ENCODE measurements at places on chromosomes 3 and 15. TPM values are rescaled to one million over a fixed set of nuclear protein-coding genes. Genes with fewer than 3 reads are reported as not detected.

The EFHB gene
- 0.35 TPM for total RNA-seq

The EBLN2 gene
- total RNA-seq = 1.3 TPM

The HRG gene
- not detected for total RNA-seq

The GPR62 gene
- not detected for total RNA-seq

The ACAN gene
- total RNA-seq = 0.14 TPM

DNA sequence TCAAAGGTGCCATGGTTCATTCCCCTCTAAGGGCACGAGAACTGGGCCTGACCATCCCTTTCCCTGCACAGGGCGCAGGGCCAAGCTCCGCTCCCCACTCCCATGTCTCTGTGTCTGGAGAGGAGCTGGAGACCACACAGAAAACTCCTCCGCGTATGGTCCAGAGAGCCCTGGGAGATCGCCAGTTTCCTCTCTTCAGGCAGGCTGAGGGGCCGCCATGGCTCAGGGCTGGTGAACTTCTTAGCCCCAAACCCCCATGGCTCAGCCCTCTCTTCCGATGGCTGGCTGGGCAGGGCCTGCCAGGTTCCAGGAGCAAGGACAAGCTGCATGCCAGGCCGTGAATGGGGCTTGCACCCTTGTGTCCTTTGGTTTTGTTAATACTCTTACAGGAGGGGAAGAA is 52.9 kb downstream of the EXOG start:
- no peak for DNase-seq

GRCh38 chr3:23113455-23114171 is 89.5 kb upstream of the UBE2E2 start:
- no peak for DNase-seq

- no peak for DNase-seq
Measured at GRCh38 chr3:4776399-4776979, 202.7 kb upstream of the BHLHE40 start.

GRCh38 chr3:188309437-188310269 is 155.7 kb downstream of the LPP start:
- DNase-seq = no peak

DNA sequence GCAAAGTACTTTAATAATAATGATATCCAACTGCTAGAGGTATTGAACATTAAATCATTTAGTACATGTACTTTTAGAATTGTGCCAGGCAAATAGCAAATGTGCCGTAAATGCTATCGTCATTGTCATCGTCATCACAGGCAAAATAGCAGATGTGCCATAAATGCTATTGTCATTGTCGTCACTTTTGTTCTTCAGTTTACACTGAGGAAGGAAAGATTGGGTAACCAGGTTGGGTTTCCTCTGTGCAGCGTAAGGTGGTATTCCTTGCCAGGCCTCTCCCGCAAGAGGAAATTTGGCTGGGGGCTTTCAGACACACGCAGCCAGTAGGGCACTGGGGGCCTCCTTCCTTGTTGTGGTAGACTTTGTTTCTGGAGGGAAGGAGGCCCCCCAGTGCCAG is 26.4 kb downstream of the ABHD17C start:
- no peak for DNase-seq

DNA sequence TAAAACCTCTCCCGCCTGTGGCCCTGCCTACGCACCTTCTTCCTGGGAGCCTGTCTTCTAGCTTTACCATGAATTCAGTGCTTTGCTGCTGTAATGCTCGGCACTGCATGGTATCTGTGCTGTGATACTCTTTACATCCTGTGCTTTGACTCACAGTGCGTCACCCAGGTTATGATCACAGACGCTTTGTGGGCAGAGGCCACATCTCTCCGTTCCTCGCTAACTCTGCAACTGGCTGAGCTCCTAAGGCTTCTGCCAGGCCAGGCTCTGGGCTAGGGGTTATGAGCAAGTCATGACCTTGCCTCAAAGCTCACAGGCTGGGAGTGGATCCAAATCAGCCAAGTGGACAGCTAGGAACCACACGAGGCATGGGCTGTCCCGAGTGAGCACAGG is 23.2 kb downstream of the SPTBN5 start:
- DNase-seq = no peak

DNA sequence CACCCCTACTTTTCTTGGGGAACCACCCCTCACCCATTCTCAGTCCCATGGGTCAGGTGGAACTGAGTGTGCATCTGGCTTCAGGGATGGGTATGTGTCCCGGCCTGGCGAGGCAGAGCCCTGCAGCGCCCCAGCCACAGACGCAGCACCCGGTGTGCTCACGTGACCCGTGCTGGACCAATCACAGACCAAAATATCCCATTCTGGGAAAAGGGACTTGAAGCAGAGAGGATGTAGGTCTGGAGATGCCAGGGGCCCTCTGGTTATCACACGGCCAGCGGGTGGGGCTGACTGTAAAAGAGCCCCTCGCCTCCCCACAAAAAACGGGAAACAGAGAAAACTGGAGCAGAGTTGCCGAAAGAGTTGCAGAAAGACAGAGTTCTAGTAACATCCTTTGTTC is 138.0 kb upstream of the RAD18 start:
- no peak for DNase-seq

DNA sequence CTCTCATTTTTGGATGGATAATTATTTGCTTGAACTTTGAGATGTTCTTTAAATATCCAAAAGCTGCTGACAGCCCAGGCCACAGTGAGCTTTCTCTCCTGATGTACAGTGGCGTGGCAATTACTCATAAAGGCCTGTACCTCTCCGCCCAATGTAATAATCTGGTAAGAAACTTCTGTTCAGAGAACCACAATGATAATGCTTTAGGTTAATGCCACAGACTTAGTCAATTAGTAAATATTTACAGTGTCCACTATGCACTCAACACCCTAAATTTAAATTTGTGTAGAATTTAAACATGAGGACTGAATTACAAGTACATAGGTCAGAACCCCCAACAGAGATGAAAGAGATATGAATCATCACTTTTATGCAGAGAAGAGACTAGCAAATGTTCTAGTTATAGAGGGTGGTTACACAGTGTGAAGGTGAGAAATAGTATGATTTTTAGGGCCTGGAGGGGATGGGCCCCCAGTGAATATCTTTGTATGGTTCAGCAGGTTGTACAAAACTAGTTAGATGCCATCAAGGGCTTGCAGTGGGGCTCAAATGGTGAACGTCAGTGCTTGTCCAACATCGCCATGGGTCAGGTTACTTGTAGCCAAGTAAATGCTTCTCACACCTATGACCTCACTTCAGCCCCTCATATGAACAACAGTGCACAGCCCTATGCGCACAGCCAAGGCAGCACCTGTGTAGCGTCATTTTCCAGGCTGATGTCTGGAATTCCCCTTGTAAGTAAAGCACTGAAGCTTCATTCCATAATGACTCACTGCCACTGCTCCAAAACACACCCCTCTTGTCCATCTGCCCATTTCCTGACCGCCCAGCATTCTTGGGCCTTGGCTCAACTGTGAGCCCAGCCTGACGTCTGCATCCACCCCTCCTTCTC is 13.3 kb downstream of the ABHD2 start:
- peak; percentile 54 for DNase-seq

DNA sequence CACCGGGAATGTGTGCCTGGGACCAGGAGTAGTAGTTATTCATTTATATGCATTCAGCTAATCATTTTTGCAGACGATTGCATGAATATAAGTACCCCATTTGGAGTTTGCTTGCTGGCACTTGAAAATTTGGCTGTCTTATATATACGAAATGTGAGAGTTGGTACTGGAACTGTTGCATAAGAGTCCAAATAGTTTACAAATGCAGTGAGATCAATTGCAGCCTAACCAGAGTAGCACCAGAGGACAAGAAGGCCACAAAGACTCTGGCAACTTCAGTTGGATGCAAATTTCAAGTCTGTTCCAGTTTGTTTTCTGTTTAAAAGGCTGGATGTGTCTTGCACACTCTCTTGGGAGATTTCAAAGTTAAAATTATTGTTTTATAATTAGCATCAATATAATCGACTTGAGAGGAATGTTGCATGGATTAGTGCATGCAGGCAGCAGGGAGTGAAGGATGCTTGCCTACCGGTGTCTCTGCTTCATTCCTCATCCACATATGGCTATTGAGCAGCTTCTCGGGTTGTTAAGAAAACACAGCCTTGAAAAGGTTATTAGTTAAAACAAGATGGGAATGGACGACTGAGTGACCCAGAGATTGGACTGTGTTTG is 213.0 kb downstream of the PTPRG start:
- DNase-seq = no peak

DNA sequence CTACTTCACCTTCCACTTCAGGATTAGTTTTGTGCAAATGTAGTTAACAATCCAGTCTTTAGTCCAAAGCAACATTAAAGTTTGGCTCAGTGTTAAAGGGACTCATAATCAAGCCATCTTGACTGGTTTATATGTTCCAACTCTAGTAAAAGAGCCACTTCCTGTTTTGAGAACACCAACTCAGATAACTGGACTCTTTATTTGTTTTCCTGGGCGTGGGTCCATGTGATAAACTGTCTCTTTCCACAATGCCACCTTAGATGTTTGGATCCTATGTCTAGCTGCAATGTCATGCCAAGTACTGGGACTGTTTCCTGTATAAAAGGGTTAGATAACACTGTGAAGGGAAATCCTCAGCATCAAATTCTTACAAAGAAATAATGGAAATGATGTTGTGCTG is 545.0 kb downstream of the PYDC2 start:
- DNase-seq = no peak

GRCh38 chr15:68578980-68579935 is at the start of gene CORO2B:
Gene CORO2B, plus strand, starts transcription at chr15:68578993. Its CDS starts 270 bp downstream, at chr15:68579263.
- DNase-seq = peak; percentile 42

- DNase-seq = peak; percentile 60
Measured at GRCh38 chr15:90020021-90020735, 19.1 kb downstream of the ZNF710 start.

DNA sequence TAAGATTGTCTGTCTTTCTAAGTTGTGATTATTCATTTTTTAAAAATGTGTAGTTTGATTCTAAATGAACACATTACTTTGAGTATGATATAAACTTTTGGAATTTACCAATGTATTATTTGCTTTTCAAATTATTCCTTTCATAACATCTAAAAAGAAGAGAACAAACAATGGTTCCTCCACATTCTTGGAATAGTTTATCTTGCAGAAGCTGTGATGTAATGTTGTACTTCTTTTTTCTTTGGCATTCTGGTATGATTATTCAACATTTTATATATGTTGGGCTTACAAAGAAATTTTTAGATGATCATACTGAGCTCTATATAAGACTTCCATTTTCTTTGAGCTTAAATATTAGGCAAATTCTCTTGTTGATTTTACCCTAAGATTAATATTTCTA is 419.2 kb downstream of the DIPK2A start:
- no peak for DNase-seq

DNA sequence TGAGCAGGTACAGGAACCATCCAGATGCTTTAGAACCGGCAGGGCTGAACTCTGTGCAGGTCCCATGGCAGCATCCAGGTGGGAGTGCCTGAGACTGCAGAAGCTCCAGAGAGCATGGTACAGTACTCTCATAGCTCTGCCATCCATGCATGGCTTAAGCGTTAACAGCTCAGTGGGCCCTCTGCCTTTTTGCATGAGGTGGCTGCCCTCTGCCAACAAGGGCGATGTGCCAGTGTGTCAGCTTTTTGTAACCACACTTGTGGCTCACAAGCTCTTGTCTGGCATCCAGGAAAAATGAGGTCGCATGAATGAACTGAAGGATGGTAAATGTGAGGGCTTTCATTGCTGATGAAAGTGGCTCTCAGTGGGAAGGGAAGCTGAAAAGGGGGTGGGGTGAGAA is 950.1 kb downstream of the DIPK2A start:
- DNase-seq = no peak

DNA sequence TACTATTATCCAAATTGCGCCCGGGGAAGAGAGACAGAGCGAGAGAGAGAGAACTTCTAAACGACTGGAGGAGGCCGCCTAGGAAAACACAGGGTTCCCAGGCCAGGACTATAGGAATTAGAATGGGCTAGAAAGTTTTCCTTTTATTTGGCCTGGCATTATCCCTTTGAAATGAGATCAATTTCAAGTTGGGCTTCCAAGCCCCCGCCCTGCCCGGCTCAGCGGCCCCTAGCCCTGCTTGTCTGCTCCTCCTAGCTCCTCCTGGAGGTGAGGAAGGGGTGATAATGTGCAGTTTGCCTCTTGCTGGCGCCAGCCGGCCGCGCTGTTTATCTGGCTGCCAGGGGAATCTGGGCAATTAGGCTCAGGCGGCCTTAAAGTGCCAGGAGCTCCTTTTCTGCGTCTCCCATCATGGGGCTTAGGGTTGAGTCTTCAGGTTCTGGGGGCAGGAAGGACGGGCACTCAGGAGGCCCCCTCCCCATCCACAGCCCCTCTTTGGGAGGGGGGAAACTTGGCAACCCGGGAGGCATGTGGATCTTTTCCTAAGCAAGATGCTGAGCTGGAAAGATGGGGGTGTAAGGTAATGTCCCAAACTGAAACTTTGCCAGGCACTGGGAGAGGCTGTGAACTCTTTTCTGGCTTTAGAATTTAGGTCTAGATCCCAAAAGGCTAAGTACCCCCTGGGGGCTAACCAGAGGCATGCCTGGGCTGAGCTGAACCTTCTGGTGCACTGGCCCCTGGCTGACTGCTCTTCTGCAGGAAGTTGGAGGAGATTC is 5.5 kb downstream of the SMAD6 start:
- peak; percentile 50 for DNase-seq
